ENCODE measurements at places on chromosomes 5 and 9. TPM values are rescaled to one million over a fixed set of nuclear protein-coding genes. Genes with fewer than 3 reads are reported as not detected.

Gene ARL14EPL
- not detected for polyA plus RNA-seq

Gene KIAA1958
- 10.9 TPM for polyA plus RNA-seq

Gene TMEM232
- 5.5 TPM for polyA plus RNA-seq

Gene SPZ1
- polyA plus RNA-seq: not detected

Gene DMAC1
- 97.2 TPM for polyA plus RNA-seq

Gene ZMYND19
- 17.6 TPM for polyA plus RNA-seq

Gene PAM
- 212 TPM for polyA plus RNA-seq

Gene POLR1E
- polyA plus RNA-seq: 24.4 TPM

Gene OR13D1
- polyA plus RNA-seq: not detected

Gene CDH12
- 7.1 TPM for polyA plus RNA-seq

Gene LHX6
- 4.5 TPM for polyA plus RNA-seq

Gene TRPM3
- 13.4 TPM for polyA plus RNA-seq

Gene SLC34A3
- 5.1 TPM for polyA plus RNA-seq

Gene GPR150
- polyA plus RNA-seq: not detected

Gene PPIC
- polyA plus RNA-seq: 39.9 TPM

Gene VCAN
- polyA plus RNA-seq: 276 TPM

Gene CD72
- polyA plus RNA-seq: 3.4 TPM

Gene SIT1
- polyA plus RNA-seq: 0.21 TPM

Gene HACD4
- 3.0 TPM for polyA plus RNA-seq

Gene PCDHGA2
- 7.8 TPM for polyA plus RNA-seq

Gene PCDHGA5
- polyA plus RNA-seq: 2.6 TPM

Gene LCN2
- polyA plus RNA-seq: 0.29 TPM

Gene SPATA31D4
- polyA plus RNA-seq: not detected

Gene COL5A1
- 95.0 TPM for polyA plus RNA-seq

Gene LECT2
- 3.6 TPM for polyA plus RNA-seq

Gene IL7R
- polyA plus RNA-seq: 1.1 TPM

Gene FAM153A
- 1.5 TPM for polyA plus RNA-seq
